Left ventricle myocardium superior (tissue), 1 donor: ENCODE measurements at places on chromosomes 2 and 18. TPM values are rescaled to one million over a fixed set of nuclear protein-coding genes. Genes with fewer than 3 reads are reported as not detected.

GRCh38 chr2:190583507-190584337 lies 49.2 kb upstream of the NEMP2 start:
- peak; percentile 73 for DNase-seq

DNA sequence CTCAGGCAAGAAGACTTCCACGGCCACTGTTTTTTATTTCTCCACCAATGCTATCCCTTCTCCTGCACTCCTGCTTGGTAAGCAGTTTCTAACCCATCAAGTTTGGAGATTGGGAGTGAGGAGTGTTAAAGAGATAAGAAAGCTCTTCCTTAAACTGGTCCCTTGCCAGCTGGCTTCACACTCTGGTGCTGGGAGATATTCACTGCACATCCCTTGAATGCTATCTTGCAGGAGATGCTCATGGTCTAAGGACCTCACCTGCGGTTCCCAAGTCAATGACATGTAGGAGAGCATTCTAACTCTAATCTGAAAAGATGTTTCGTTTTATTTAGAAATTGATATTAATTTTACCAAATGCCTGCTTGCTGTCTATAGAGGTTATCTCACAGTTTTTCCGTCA lies 28.2 kb upstream of the CYRIA start:
- no peak for DNase-seq

- no peak for DNase-seq
Measured at GRCh38 chr18:65753520-65753919, 2.7 kb downstream of the CDH7 start.

DNA sequence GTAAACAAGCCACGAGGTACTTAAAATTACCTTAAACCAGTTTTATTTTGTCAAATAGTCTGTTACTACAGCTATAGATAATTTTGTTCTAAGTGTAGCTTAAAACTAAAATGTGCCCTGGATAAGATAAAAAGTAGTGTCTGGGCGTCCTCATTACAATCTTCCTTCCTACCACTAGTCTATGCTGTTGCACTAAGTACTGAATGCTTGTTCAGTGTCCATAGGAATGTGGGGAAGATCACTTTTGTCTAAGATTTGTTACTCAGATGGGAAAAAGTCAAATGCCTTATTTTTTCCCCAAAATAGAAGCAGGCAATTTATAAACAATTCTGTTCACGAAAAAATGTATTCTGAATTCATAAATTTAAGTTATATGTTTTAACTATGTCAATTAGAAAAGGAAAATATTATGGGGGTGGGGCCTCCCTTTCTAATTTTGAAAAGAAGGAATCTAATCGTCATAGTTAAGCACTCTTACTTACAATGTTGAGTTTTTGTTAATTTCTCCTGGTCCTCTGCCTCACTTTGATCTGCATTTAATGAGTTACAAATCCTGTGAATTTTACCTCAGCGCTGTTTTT lies 140.4 kb upstream of the VRK2 start:
- no peak for DNase-seq

The CD207 gene
- total RNA-seq, result not detected
